Suppressor macrophage treated with lipopolysaccharide for 1 hour (primary cell): ENCODE measurements at places on chromosomes 5 and 9.

GRCh38 chr5:169253071-169253470 lies 47.9 kb downstream of the SLIT3 start:
- DNase-seq = no peak

DNA sequence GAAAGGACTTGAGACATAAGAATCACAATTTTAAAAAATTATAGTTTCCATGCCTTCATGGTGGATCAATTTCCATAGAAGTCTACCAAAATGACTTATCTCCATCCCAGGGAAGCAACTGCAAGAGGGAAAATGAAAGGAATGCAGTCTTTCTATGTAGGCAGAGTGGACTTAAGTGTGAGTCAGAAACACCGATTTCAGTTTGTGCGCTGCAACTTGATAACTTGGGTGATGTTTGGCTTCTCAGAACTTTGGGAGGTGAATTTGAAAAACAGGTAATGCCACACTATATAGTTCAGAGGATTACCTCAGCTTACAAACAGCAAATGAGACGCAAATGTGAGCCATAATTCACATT lies 708 bp upstream of the CSNK1G3 start:
- DNase-seq = peak; percentile 19

DNA sequence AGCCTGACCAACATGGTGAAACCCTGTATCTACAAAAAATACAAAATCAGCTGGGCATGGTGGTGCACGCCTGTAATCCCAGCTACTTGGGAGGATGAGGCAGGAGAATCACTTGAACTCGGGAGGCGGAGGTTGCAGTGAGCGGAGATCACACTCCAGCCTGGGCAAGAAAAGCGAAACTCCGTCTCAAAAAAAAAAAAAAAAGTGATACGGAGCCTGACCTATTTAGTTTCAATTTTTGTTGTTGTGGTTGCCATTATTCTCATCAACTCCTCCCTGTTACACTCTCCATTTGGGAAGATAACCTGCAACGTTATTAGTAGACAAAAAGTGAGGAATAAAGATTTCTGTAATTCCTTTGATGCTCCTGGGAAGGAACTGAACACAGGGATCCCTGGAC lies 1.3 kb downstream of the STOM start:
- DNase-seq = no peak

- peak; percentile 11 for DNase-seq
Measured at GRCh38 chr5:168085261-168086031, 206.0 kb upstream of the WWC1 start.

DNA sequence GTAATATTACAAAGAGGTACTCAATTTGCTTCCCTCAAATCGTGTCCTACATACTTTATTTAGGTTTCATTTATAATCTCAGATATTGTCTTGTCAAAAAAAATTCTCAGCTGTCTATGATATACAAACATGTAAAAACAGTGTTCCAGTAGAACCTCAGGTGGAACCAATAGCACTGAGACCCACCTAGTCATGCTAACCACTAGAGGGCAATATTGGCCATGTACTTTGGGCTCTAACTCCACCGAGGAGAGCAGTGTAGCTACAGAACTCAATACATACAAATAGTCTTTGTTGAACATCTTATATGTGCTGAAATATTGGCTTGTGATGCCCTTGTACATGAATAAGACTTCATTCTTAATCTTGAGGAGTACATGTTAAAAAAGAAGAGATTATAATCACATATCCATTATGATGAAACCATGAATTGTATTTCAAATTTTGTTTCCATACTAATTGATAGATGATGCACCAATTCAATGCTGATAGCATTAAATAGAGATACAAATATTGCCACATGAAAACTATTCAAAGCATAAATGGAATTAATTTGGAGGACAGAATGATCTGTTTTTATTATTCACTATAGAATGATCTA lies 71.2 kb upstream of the CNTLN start:
- DNase-seq = peak; percentile 70

DNA sequence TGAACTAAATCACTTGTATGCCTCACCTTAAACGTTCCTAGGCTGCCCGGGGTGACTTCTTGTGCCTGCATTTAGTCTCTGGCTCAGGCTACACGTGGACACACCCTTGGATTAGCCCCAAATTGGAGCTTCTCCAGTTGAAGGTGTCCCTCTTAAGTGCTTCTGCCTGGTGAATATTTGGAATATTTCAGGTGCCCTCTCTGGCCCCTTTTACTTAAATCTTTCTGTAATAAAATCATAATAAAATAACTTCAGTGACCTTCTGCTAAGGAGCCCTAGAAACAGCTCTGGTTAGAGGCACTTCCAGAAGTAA lies 74.3 kb upstream of the KLF9 start:
- no peak for DNase-seq

DNA sequence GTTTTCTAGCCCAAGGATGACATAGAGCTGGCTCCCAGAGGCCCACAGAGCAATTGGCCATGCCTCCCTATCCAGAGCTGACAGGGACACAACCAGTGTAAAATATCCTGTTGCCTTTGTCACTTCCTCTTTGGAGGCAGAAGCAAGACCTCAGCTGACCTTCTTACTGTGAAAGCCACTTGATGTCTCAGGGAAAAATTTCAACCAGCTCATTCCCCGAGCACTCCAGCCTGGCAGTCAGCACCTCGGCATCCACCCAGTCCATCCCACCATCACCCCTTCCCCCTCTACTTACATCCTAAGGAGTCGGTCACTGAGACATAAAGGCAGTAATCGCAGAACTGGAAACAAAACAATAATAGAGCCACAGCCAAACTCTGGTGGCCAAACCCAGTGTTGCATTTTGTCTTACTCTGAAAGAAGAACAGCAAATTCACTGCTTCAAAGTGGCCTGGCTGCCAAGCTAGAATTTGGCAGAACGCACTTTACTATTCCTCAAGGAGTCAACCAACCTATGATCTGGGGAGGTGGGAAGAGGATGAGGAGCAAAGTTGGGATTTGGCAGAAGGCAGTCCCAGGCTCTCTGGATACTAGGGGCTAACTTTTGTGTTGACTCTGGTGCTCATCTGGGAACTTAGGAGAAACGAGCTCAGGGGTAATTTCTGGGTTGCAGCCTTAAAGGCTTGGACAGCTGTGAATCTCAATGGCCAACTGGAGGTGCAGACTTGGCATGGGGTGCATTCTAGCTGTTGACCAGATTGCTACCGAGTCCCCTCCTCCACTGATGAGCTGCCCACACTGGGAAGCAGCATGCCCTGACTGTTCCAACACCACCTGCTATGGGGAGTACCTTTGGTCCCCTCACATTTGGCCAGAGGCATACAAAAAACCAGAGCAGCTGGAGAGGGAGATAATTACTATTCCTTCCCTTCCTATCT lies 13.6 kb downstream of the NIPAL4 start:
- DNase-seq = peak; percentile 83

DNA sequence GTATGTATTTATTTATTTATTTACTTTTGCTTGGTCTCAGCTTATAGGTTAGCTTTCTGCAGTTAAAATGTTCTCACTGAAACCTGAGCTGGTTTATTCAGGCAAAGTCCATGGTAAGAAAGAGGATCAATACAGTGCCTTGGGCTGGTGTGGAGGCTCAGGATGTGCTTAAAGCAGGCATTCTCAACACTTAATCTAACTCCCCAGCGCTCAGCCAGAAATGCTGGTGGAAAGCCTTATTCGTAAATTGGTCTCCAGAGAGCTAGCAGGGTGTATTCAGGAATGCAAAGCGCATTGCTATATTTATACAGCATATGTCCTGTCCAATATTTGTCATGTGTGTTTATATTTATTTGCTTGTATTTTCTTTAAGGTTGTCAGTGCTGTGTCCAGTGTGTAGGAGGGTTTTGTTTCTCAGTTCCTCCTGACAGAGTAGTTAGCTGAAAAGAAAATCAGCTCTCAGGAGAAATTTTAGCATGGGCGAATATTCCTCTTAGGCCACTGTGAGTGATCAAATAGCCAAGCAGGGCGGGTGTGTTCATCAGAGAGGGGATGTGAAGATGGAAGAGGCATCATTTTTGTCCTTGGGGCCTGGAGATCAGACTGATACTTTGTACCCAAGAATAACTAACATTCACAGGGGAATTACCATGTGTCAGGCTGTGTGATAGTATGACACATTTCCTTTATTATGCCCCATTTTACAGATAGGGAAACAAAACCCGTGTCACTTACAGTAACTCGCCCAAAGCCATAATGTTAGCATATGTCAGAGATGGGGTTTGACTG lies 65.8 kb downstream of the DOCK2 start:
- DNase-seq = peak; percentile 36

DNA sequence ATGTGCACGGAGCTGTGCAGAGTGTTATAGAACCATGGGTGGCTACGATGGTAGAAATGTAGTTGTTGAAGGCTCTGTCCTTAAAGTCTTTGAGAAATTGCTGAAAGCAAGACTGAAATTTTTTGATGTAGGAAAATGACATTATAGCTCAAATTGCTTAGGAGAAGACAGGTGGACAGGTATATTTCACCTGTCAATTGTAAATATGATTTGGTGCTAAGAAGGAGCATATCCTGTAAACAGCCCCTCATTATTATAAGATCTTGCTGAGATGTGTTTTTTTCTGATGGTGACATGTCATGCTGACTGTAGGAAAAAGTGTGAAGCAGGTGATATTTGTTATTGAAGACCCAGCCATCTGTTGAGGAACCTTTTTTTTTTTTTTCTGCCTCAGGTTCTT lies 377.9 kb downstream of the PSAT1 start:
- no peak for DNase-seq

DNA sequence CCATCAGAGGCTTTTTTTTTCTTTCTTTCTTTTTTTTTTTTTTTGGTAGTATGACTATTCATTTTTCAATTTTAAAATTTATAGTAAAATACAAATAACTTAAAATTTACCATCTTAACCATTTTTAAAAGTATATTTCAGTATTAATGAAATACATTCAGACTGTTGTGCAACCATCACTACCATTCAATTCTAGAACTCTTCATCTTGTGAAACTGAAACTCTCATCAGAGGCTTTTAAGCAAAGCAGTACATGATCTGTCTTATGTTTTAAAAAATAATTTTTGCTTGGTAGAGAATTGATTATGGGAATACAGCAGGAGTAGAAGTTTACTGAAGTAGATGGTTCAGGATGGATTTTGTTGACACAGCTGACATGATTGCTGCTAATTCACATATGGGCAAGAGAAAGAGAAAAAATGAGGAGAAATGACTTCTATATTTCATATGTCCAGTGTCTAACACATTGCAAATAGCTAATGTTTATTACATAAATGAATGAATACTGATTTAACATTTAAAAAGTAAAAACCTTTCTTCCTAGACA lies 13.4 kb downstream of the ELOVL7 start:
- no peak for DNase-seq

DNA sequence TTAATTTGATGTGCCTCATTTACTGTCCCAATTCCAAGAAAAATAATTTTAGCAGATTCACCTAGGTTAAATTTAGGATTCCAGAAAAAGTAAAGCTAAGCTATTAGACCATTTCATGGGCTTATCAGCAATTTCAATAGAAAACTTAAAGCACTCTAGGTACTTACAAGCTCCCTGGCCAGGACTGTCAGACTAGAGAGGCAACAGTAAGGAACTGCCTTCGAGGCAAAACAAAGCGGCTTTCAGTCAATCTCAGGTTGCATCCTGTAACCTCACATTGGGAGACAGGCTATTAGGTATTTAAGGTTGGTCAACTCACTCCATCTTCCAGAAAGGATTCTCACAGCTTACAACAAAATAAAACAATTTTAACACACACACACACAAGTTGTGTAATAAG lies 48.7 kb upstream of the FSD1L start:
- no peak for DNase-seq

DNA sequence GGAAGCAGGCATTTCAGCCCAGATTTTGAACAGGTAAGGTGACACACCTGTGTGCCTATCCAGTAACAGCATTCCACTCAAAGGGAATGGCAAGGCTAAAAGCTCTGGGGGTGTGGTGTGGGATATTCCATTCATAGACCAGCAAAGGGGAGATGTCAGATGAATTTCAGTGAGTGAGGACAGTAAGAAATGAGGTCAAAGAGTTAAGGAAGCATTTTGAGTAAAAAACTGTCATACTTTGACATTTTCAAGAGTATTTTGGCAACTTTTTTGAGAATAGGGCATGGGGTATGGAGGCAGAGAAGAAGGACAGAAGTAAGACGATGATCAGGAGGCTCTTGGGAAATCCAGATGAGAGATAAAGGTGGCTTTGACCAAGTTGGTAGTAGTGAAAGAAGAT lies 2.2 kb upstream of the ELOVL7 start:
- no peak for DNase-seq

- no peak for DNase-seq
Measured at GRCh38 chr5:9376363-9377117, 169.3 kb downstream of the SEMA5A start.

GRCh38 chr9:122402403-122402871 lies 31.6 kb downstream of the PTGS1 start:
- peak; percentile 91 for DNase-seq

DNA sequence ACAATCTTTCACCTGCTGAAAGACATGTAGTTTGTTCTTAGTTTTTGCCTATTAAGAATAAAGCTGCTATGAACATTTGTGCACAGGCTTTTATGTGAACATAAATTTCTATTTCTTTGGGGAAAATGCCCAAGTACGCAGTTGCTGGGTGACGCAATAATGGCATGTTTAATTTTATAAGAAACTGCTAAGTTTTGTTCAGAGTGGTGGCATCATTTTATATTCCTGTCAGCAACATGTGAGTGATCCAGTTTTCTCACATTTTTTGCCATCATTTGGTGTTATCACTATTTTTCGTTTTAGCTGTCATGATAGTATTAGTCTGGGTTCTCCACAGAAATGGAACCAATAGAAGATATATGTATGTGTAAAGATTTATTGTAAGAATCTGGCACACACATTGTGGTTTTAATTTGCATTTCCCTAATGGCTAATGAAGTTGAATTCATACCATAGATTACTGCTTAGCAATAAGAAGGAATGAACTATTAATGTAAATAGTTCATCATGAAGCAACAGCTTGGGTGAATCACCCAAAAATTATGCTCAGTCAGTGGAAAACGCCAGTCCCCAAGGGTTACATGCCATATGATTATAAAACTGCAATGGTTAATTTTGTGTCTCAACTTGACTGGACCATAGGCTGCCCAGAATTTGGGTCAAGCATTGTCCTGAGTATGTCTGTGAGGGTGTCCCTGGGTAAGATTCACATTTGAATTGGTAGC lies 358.6 kb downstream of the MSX2 start:
- no peak for DNase-seq

GRCh38 chr5:25955337-25955736 lies 1083.0 kb downstream of the CDH9 start:
- no peak for DNase-seq

DNA sequence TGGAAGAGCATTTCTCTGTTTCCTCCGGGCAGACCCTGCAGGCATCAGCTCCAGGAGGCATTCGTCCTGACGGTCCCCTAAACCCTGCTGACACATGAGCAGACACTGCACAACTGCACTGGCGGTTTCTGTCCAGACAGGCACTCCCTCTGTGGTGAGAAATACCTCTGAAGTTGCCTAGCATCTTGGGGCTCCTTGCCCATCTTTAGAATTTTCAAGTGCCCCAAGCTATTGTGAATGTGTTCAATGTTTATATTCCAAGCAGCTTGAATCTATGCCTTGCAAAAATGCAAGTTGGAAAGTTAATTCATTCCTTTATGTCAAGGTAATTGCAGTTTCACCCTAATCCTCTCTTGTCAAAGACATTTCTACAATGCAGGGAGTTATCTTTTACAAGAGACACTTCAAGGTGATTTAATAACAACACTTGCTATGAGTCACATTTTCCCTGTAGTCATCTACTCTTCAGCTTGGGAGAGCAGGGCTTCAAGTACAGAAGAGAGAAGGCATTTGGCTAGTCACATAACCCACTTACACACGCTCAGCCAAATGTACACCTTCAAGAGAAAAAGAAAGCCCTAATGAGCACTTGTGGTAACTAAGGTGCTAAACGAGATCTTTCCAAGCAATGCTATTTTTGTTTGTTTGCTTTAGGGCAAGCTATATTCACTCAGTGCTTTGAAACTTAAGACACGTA lies 302.5 kb downstream of the MLLT3 start:
- no peak for DNase-seq

- DNase-seq = no peak
Measured at GRCh38 chr5:80216096-80216495, 39.8 kb downstream of the SERINC5 start.
